ENCODE measurements at places on chromosomes 6 and 20.

DNA sequence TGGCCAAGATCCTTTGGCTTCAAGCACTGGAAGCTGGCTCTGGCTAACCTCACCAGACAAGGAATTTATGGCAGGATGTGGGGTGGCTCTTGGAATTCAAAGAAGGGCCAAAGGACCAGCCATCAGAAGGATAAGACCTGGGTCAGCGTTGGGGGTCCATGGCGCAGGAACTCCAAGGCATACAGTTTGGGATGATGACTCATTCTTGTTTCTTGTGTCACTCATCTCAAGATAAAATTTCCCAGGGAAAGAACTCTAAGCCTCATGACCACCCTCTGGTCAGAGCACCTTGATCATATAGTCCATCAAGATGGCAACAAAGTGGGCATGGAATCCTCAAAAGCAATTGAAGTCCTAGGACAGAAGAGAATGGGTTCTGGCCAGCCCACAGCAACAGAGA is 4.8 kb downstream of the ZBTB9 start:
- DNase-seq, result no peak

DNA sequence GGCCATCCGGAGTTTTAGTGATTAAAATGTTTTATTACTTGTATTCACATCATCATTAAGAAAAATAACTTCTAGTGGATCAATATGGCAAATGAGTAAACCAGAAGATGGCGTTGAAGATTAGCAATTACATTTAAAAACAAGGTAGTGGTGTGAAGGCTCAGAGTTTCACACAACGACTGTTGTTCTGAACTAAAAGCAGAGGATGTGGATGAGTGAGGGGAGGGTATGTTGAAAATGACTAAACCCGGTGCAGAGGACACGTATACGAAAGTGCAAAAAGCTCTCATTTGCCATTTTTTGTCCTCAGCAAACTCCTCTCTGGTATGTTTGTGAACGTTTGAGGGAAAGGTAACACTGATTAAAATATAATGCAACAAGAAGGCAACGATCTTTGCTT is 1.9 kb upstream of the IRF4 start:
- DNase-seq, result no peak

DNA sequence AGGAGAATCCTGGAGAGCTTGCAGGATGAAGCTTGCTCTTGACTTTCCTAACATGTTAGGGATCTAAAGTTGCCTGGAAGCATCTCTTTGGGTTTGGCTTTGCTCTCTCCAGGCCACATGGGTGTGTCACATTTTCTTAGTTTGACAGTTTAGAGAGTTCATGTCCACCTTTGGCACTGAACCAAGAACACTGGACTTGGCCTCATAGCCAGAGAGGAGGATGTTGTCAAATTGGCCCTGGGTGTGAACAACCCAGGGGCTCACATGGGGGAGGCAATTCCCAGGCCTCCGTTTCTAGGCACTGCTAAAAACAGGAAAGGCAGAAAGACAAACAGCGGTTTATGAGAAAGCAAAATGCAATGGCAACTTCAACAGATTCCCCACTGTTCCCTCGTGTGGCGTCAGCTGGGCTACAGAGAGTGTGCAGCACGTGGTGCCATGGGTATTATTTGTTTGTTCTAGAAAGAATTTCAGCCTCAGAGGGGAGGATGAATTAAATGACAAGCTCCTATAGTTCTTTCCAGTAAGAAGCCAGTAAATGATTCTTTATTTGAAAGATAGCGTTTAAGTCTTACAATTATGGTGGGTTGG is 93.9 kb downstream of the CLIC5 start:
- DNase-seq, result no peak

- no peak for DNase-seq
These were observed 34.7 kb upstream of the KCNB1 start for GRCh38 chr20:49516916-49517804.

- DNase-seq, result no peak
These were observed 55.8 kb downstream of the FOXO3 start for GRCh38 chr6:108616544-108616943.

DNA sequence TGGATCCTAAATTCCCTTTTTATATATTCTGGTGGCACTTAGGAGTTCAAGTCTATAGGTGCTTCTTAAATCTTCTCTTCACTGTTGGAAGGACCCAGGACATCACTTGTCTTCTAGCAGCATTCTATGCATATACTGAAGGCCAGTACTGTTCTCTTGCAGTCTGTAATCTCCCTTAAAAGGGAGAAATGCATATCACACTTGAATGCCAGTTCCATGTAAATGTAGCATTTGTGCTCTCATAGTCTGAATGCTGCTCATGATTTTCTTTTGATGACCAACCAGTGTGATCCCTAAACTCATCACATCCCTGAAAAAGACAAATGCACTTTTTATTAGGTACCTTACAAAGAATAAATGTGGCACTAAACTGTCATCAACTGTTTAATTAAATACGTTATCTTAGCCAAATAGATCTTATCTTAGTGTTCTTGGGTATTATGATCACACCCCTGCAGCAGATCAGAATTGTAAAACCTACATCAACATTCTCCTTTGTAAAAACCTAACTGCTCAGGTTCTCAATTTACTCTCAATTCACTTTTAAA is 176.1 kb downstream of the EPHA7 start:
- DNase-seq, result no peak

- no peak for DNase-seq
These were observed 4.0 kb upstream of the ZMYND8 start for GRCh38 chr20:47360297-47361056.

DNA sequence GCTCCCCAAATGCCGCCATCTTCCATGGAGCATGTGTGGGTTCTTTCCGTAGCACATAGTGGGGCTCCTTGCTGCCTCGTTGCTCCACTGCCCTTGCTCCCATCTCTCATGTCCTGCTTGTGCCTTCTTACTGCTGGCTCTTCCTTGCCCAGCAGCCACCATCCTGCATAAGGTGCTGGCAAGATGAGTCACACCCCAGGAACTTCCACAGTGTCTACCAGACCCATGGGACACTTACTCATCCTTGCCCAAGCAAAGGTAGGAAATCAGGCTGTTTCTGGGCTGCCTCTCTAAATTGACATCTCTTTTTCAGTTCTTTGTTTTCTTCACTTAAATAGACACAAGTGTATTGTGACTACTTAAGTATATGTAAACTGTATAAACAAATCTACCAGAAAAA is 39.4 kb upstream of the RGS17 start:
- DNase-seq, result no peak

- no peak for DNase-seq
These were observed 21.2 kb upstream of the VSTM2L start for GRCh38 chr20:37881601-37882343.

- peak; percentile 80 for DNase-seq
These were observed 31.6 kb upstream of the NOTCH4 start for GRCh38 chr6:32255199-32256153.

DNA sequence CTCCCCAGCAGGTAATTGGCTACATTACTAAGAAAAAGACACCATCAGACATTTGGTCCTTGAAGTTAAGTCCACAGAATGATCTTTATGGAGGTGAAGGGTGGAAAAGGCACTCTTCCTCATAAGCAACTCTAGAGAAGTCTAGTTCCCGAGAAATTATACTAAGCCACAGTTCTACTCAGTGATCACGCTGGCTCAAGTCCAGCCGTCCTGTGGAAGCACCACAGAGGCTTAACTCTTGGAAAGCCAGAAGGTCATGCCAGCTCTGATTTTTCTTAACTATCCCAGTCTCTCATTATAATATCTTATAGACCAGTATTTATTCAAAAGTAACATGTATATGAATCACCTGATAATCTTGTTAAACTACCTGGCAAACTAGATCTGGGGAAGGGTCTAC is 258.5 kb downstream of the EYA4 start:
- DNase-seq, result no peak

GRCh38 chr20:34747479-34747878 is 43.3 kb downstream of the TP53INP2 start:
- no peak for DNase-seq

GRCh38 chr20:24703284-24703610 is 233.8 kb downstream of the SYNDIG1 start:
- DNase-seq, result peak; percentile 19

GRCh38 chr6:137877606-137878005 is 10.5 kb downstream of the TNFAIP3 start:
- DNase-seq, result no peak

GRCh38 chr6:31352310-31352682 is 4.7 kb downstream of the HLA-B start:
- peak; percentile 69 for DNase-seq

GRCh38 chr20:43767686-43768474 is 41.1 kb upstream of the GTSF1L start:
- DNase-seq, result no peak

GRCh38 chr6:107582086-107582485 is 92.2 kb downstream of the SOBP start:
- no peak for DNase-seq

DNA sequence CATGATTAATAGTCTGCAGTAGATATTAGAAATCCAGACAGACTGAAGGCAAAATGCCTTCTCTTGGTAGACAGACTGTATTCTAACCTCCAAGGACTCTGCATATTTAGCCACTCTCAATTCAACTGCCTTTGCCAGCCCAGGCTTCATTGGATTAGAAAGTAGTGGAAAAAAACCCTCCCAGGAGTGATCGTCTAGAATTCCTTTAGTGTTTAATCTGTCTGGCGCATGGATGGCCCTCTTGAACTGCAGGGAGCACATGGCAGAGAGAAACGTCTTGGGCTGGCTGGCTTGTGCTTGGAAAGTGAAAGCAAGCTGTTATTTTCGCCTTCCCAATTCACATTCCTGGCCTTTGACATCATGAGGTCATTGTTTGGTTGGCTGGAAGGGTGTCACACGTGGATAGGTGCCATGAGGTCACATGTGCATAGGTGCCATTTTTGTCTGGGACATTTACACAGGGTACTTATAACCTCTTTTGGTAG is 30.9 kb upstream of the NEDD9 start:
- no peak for DNase-seq

- no peak for DNase-seq
These were observed 28.8 kb downstream of the OGFRL1 start for GRCh38 chr6:71317441-71317840.

GRCh38 chr6:109051301-109052017 is 43.2 kb downstream of the SESN1 start:
- no peak for DNase-seq

GRCh38 chr6:26414281-26414680 is 12.2 kb downstream of the BTN3A1 start:
- DNase-seq, result no peak

GRCh38 chr6:1386038-1386709 is 3.2 kb upstream of the FOXF2 start:
- DNase-seq, result no peak

DNA sequence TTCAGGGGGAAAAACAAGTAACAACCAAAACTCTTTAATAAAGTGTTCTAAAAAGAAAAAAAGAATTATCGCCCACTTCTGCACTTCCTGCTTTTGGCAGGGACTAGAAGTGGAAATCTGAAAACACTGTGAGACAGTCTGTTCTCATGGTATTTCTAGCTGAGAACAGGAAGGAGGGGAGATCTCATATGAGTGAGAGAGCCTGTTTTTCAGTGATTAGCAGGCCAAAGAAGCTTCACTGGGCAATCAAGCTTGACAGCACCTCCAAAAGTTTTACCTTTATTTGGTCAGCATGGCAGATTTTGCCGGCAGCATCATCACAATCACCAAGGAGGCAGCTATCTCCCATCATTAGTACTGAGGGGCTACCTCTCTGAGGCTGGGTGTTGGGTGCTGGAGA is 79.5 kb upstream of the ATXN1 start:
- DNase-seq, result no peak

DNA sequence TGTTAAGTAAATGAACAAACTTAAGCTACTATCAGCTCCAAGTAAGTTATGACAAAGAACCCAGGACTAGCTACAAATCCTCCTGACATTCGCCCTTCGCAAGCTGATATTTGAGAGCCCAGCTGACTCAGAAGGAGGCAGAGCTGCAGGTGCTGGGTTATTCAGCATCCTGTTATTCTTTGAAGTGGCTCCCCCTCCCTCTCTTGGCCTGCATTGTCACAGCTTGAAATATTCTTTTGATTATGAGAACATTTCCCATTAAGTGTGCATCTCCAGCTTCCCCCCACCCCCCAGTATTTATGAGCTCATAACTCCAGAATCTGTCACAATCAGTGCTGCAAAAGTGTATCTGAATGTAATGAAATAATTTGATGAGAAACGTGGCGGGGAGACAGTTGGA is 78.8 kb upstream of the RALY start:
- no peak for DNase-seq

DNA sequence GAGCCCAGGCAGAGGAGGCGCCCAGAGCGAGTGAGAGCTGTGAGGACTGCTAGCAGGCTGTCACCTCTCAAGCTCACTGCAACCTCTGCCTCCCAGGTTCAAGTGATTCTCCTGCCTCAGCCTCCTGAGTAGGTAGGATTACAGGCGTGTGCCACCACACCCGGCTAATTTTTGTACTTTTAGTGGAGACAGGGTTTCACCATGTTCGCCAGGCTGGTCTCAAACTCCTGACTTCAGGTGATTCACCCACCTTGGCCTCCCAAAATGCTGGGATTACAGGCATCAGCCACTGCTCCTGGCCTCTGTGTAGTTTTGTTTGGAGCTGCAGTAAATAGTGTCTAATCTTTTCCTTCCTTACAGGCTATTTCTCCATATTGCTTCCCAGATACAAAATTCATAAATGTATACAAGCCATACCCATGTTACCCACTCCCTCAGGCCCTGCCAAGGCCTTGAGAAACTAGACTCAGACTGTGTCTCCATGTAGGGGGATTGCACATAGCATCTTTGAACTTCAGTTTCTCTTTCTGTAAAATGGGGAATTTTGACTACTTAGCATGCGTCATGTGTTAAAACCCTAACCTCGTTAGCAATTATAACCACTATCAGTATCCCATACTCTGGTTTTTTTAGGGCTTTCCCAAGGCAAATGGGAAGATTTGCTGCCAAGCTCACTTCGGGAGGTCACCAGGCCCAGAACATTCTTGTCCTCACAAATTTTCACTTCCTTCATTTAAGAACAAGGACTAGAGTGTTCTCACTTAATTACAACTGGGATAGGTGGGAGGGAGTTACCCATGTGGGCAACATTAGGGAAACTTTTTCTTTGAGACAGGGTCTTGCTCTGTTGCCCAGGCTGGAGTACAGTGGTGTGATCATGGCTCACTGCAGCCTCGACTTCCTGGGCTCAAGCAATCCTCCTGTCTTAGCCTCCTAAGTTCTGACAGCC is 67.3 kb upstream of the DDR1 start:
- peak; percentile 74 for DNase-seq

DNA sequence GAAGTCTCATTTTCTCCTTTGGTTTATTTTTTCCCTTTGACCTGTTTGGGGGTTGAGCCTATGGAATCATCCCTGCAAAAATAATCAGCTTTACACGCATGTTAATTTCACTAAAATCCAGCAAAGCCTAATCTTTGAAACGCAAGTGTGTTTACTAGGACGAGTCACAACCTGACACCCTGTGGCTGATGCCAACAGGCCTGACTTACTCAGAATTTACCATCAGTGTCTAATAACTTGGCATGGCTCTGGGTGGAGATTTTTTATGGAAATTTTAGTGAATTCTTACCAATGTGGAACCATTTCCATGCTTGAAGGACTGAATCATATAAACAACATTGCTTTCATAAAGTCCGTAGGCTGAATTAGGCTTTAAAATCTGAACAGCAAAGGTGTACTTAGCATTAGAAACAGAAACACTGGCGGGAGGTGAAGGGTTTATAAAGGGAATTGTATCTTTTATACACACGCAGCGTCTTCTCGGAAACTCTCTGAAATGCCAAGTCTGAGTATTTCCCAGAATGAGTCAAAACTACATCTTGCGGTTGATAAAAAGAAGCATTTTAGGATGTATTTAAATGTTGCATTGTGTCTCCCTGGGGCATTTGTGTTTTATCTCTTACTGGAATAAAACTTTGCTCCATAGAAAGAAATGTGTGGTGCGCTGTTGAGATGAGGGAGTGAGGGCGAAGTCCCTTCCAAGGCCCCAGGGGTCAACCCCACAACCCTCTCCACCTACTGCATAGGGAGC is 81.2 kb downstream of the DACT2 start:
- no peak for DNase-seq

Measured in activated CD8-positive, alpha-beta memory T cell treated with anti-CD3 and anti-CD28 coated beads for 24 hours (primary cell).